Cortex of kidney (tissue), 1 donor: ENCODE measurements at places on chromosomes 5 and 9.

- DNase-seq = no peak
Measured at GRCh38 chr5:31867219-31867618, 228.3 kb downstream of the PDZD2 start.

GRCh38 chr9:3777137-3777536, 251.3 kb upstream of the RFX3 start:
- DNase-seq = no peak

DNA sequence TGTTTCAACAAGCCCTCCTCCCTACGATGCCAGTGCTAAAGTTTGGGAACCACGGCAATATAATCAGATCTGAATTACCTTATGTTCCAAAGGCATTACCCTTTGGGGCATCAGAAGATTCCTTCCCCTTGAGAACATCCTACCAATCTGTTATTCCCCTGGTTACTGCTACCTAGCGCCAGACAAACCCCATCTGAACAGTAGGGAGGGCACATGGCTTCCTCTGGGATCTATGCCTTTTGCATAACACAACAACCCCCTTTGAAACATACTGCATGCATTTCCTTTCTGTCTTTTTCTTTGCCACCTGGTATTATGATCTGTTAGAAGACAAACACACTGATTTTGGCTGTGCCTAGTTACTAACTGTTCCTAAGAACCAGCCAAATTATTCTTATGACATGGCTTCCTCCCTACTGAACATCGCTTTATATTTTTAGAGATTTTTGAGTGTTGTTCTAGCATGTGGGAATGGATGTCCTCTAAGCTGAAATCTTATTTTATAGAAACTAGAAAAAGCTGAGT, 103.9 kb upstream of the DAPK1 start:
- DNase-seq = no peak

GRCh38 chr9:19465586-19466279, 56.9 kb downstream of the ACER2 start:
- DNase-seq = no peak

- no peak for DNase-seq
Measured at GRCh38 chr5:154401931-154402330, 43.9 kb upstream of the SAP30L start.

GRCh38 chr5:158382473-158382872, 523.5 kb upstream of the CLINT1 start:
- no peak for DNase-seq

DNA sequence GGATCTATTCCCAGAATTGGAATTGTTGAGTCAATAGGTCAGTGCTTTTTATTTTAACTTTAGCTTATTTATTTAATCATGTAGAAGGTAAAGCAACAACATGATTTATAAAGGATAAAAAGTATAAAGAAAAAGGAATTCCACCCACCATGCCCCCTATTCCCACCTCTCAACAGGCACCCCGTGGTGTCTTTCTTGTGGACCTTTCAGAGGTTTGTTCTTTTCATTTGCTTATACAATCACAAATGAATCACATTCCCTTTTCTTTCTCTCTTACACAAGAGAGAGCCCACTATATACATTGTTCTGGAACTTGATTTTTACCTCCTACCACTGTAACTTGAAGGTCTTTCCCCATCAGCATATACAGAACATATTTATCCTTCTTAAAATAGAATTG, 37.2 kb upstream of the SMIM32 start:
- no peak for DNase-seq

DNA sequence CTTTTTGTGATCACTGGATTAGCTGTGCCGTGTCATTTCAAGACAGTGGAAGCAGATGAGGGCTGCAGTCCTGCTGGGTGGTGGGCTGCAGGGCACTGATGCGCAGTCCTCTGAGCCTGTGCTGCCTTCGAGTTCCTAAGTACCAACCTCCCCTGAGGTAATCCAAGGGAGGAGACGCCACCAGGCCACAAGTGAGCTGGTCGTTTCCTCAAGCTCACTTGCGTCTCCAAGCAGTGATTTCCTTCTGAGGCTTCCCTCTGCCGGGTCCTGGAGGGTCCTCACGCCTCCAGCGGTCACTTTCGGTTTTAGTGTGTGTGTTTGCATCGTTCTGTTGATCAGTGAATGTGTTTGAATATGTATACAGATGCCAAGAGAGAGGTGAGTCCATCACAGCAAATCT, 115.7 kb downstream of the TRIO start:
- DNase-seq = no peak

DNA sequence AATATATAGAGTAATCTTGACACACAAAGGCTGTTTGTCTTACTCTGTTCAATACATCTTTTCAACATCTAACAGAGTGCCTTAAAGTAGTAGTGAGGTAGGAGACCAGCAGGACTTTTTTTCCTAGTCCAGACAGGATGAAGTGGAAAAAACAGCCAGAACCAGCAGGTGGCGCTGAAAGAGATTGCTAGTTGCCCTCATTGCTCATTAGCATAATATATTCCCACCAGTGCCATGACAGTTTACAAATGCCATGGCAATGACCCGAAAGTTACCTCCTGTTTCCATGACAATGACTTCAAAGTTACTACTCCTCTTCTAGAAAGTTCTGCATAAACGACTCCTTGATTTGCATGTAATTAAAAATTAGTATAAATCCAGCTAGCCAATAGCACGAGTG, 387.4 kb downstream of the ACTL7B start:
- no peak for DNase-seq

DNA sequence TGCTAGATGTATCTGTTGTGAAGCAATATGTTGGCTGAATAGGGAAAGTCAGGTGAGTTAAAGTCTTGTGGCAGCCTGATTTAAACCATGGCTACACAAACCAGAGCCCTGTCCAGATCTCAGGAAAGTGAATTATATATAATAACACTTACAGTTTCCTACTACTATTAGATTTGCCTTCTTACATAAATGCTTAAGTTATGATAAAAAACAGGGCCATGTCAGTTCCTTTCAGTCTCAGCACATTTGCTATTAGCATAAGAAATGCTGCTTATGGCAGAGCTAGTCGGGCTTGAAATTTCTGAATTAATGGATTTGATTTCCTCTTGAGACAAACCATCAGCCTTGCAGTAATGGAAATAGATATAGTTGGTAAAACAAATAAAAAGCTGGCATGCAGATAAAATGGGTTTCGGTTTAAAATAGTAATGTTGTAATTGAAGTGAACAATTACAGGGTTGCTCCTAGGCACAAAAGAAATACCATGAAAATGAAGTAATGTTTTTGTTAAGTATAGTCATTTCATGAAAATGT, 664.2 kb upstream of the ZNF608 start:
- no peak for DNase-seq

GRCh38 chr9:135353935-135354334, 125.6 kb upstream of the PPP1R26 start:
- no peak for DNase-seq

DNA sequence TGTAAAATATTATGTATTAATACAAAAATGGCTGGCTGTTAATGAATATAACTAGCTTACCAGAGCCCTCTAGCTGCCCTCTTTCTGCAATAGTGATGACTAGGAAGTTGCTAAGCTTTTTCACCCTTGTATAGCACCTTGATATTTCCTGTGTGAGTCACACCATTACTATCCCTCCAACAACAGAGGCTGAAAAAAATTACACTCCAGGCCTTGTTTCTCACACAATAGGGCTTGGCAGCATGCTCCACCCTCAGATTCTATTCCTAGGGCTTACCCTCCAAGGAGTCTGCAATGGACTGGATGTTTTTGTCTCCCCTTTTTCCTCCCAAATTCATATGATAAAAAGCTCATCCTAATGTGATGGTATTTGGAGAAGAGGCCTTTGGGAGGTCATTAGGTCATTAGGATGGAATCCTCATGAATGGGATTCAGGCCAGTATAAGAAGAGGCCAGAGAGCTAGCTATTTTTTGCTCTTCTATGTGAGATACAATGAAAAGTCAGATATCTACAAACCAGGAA, 184.6 kb upstream of the MAP1B start:
- no peak for DNase-seq

DNA sequence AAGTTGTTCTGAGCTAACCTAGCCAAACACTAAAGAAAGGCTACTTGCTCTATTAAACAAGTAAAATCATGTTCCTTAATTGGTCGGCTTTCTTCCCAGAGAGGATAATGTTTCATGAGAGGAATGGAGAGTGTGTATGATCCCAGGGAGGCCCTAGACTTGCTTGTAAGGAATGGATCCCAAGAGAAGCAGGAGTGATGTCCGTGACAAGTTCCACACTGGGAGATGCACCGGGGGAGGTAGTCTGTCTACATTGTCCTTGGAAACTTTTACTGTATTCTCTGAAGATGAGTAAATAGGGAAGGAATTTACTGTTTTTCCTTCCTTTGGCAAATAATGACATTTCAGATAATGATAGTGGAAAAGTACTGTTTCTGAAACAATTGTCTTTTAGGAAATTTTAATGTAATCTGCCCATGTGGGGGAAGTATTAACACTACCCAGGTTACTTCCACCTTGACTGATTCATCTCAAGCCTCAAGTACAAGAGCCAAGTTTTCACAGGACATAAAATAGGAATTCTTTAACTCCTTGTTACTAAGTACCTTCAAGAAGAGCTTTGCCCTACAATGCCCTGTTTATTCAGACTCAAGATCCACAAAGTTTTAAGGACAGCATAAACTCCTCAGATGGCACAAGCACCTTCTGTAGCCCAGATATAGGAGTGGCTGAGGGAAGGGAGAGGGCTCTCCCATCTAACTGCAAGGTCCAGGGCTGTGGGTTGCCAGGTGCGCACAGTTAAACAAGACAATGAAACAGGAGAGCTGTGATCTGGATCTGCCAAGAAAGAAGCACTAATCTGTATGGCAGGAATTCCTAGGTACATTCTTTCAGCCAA, 152.1 kb downstream of the GNA14 start:
- no peak for DNase-seq

GRCh38 chr5:139792218-139792617, 3.4 kb upstream of the PSD2 start:
- DNase-seq = no peak

- DNase-seq = no peak
Measured at GRCh38 chr5:38639377-38640358, 83.2 kb upstream of the LIFR start.

GRCh38 chr5:83488271-83488670, 16.7 kb downstream of the VCAN start:
- no peak for DNase-seq

- no peak for DNase-seq
Measured at GRCh38 chr9:12231832-12232231, 461.4 kb upstream of the TYRP1 start.

GRCh38 chr9:104950838-104951237, 22.9 kb upstream of the ABCA1 start:
- no peak for DNase-seq

DNA sequence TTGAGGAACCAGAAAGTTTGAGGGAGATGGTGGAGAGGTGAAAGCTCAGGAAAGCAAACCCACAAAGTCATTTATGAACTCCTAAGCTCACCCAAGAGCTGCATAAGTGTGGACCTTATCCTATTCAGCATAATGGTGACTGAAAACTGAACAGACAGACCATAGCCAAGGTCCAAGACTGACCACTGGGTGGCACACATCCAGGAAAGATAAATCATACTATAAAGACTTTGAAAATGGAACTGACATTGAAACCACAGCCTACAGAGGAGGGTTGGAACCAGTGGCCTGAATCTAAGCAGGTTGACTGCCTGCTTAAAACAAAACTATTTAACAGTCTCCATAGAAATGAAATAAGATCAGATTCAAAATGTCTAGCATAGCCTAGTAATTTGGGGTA, 121.0 kb upstream of the RGS7BP start:
- no peak for DNase-seq

DNA sequence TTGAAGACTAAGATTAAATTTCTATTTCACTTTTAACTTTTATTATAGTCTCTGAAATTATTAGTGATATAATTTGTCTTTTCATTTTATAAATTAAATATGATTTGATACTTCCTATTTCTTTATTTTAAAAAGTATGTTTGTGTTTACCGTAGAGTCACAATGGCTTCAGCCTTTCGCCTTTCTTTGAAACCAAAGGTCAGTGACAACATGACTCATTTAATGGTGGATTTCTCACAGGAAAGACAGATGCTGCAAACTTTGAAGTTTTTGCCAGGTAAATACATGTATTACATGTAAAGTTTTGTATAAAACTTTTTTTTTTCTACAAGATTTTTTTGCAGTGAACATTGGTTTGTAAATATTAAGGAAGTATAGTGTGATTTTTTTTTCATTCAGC, 36.4 kb downstream of the FSD1L start:
- DNase-seq = no peak

DNA sequence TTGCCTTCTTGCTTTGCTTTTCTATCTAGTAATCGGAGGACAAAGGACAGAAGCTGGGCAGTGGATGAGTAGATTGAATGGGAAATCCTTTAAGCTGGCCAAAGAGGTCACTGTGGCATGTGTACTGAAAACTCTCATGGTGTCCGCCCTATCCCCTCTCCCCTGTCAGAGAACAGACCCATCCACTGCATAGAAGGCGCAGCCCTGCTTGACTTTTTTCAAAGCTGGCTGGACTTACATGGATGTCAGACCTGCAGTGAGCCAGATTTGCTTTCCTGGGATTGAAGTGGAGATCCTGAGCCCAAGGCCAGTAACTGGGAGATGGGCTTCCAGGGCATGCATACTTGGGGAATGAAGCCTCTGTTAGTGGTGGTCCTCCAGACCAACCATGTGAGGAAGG, 329.5 kb downstream of the TRPM3 start:
- no peak for DNase-seq
